ENCODE measurements at places on chromosomes 1 and 21. TPM values are rescaled to one million over a fixed set of nuclear protein-coding genes. Genes with fewer than 3 reads are reported as not detected.

DNA sequence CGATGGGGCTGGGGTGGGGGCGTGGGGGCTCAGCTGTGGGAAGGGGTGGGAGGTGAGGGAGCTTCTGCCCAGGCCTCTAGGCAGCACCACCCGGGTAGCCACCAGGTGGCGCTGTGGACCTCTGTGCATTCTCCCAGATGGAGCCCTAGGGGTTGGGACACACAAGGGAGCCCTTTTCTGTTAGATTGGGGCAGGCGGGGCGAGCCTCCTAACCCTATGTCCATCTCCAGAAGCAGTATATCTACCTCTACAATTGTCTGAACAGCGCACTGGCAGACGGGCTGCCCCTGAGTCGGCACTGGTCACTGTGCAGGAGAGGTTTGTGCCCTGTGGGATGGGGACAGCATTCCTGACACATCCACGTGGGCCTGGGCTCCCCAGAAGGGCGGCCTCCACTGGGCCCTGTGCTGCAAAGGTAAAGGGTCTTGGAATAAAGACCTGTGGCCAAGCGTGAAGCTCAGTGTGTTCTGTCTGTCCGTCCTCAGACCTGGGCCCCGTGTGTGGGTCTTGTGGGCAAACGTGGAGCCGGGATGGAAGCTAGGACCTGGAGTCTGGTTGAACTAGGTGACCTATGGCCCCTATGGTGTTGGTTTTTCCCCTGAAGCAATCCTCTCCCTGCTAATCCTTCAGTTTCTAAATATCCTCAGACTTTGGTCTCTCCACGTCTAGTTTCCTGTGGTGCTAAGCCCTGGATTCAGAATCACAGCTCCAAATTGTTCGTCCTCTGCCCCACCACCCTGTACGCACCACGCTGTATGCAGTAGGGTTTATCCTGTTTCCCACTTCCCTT, 4.4 kb upstream of the LGR6 start:
- H3K27ac ChIP-seq: no peak overlapping the region
- DNase-seq: peak; percentile 80
- H3K4me1 ChIP-seq: no peaks in the 10 kb centered on the region
- H3K27me3 ChIP-seq: peaks cover 11% of the 10 kb centered on the region
- no peak overlapping the region for H3K4me3 ChIP-seq

DNA sequence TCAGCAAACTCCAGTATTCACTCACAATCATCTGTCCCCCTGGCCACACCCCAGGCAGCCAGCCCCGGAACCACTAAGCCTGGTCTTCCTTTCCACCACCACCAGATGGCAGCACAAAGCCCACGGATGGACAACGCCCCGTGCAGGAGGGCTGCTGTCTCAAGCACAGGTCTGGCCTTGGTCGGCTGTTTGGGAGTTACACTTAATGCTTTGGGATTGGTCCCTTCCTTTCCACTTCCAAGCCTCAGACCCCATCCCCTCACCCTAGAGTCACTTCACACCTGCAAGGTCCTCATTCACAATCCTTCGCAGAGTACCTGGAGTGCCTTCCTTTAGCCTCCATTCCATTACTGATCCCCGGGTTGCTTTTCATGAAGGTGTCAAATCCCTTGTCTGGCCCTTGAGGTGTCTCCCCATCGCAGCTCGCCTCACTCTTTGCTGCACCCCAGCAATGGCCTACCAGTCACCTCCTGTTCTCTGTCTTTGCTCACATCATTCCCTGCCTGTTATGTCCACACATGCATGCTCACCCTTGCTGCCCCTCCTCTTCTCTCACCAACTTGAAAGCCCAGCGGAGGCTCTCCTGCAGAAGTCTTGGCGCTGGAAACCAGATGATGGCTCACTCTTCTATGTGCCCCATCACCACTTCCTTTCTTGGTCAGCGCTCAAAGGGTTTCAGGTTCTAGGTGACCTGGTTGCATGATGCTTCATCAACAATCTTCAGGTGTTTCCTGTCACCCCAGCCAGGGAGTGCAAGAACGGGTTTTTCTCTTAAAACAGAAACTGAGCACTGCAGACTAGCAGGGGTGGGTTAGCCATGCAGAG, 24.9 kb upstream of the KCNA2 start:
- H3K27me3 ChIP-seq: no peaks in the 10 kb centered on the region
- no peak overlapping the region for H3K27ac ChIP-seq
- H3K4me1 ChIP-seq: peaks cover 68% of the 10 kb centered on the region
- H3K4me3 ChIP-seq: no peak overlapping the region

- H3K4me1 ChIP-seq: no peaks in the 10 kb centered on the region
- no peak for DNase-seq
- no peaks in the 10 kb centered on the region for H3K36me3 ChIP-seq
- peaks cover 2% of the 10 kb centered on the region for H3K27me3 ChIP-seq
Measured at GRCh38 chr1:230746617-230747016, 571 bp upstream of the CAPN9 start.

- H3K36me3 ChIP-seq: no peaks in the 10 kb centered on the region
- no peak overlapping the region for H3K27ac ChIP-seq
- no peak for DNase-seq
- H3K4me1 ChIP-seq: no peaks in the 10 kb centered on the region
- H3K27me3 ChIP-seq: peaks cover 36% of the 10 kb centered on the region
Measured at GRCh38 chr1:206979379-206980043, 9.3 kb upstream of the FCAMR start.

- DNase-seq: no peak
- H3K27ac ChIP-seq: no peak overlapping the region
- H3K36me3 ChIP-seq: no peaks in the 10 kb centered on the region
- H3K4me3 ChIP-seq: no peak overlapping the region
- no peaks in the 10 kb centered on the region for H3K27me3 ChIP-seq
Measured at GRCh38 chr1:17763995-17764394, 8.9 kb downstream of the ACTL8 start.

Gene TTC39A
- total RNA-seq: not detected

Measured in activated CD4-positive, alpha-beta memory T cell treated with anti-CD3 and anti-CD28 coated beads, Interleukin-2, amount 10 ng/mL, durations not matched to agents 7 days and 5 days (primary cell).